ENCODE measurements at places on chromosomes 1 and 21.
A peak's percentile ranks its signal among the peaks of the same experiment; 100 is the strongest.

DNA sequence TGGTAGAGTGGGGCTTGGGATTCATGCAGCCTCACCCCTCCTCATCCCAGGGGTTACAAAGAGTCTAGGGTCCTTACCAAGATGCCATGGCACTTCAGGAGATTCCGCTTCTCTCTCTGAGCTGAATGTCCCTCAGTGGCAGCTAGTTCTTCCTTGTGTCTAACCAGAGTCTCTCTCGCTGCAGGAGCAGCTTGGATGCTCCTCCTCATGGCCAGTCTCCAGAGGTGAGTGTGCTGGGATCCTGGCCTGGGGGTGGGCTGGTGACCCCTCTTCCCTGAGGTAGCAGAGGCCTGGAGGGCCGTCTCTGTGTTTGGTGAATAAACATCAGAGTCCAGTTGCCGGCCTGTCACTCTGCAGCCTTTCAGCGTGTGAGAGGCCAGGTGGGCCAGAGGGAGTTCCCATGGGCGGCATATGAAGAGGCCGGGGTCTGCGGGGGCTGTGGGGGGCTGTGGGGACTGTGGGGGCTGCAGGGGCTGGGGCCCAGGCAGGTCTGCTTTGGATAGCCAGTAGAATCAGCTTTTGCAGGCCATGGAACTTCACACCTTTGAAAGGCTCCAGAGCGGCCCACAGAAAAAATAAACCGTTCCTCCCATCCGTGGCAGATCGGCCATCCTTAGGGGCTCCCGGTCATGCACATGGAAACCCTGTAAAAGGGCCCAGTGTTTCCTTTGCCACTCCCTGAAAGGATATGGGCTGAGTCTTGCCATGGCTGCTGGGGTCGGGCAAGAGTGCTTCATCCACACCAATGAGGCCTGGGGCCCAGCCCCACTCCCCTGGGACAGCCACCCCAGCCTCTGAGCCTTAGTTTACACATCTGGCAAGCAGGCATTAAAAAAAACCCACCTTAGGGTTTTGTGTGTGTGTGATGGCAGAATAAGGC lies 256.4 kb downstream of the FOXD2 start:
- DNase-seq = no peak

- DNase-seq = no peak
Measured at GRCh38 chr1:90782046-90782445, 64.9 kb upstream of the BARHL2 start.

- no peak for DNase-seq
Measured at GRCh38 chr1:93573940-93574469, 107.6 kb downstream of the BCAR3 start.

GRCh38 chr1:81446000-81446669 lies 354.6 kb upstream of the ADGRL2 start:
- no peak for DNase-seq

DNA sequence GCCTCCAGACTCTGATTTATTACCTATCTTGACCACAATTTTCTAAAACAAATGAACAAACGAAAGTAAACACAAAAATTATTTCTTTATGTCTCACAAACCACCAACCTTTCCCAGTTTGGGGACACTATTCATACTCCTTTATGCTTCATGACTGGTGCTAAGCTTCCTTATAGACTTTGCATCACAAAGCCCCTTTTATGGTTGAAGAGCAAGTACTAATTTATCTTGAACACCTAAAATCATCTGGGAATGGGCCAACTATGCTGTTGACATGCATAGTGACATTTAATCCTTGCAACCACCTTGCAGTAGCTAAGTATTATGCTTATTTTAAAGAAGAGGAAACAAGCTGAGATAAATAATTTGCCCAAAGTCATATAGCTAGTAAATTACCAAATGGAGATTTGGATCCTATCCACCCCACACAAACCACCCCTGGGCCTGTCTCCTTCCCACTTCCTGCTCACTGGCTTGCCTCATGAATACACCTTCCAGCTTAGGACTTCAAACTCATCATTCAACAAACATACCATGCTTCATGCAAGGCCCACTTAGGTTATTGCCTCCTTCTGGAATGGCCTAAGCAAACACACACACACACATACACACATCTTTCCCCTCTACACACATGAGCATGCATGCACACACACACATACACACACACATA lies 192.2 kb downstream of the PLPP3 start:
- DNase-seq = no peak

GRCh38 chr1:248618119-248618518 lies 16.8 kb downstream of the OR2T11 start:
- no peak for DNase-seq

DNA sequence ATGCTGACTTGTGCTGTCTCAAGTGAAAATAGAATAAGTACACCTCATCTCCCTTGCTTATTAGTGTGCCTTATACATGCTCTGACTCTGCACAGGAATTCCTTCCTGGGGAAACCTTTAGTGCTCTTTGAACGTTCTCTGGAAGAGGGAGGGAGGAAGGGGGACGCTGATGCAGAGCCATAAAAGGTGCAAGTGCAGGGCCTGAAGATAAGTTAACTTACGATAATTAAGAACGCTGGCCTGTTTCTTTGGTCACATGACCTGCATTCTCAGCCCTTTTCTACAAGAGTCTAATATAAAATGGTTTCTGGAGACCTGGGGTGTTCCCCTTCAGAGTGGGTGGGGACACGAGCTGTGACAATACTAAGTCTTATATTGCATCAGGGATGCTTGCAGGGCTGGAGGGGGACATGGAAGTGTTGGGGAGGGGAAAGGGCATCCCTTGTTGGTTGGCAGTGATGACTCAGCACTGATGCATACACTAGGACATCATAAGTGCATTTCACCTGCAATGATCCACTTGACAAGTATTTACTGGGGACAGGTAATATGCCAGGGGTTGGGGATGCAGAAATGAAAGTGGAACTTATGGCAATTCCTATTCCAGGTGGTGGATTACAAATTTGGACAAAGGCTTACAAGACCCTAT lies 26.3 kb upstream of the KIAA0040 start:
- DNase-seq = no peak

DNA sequence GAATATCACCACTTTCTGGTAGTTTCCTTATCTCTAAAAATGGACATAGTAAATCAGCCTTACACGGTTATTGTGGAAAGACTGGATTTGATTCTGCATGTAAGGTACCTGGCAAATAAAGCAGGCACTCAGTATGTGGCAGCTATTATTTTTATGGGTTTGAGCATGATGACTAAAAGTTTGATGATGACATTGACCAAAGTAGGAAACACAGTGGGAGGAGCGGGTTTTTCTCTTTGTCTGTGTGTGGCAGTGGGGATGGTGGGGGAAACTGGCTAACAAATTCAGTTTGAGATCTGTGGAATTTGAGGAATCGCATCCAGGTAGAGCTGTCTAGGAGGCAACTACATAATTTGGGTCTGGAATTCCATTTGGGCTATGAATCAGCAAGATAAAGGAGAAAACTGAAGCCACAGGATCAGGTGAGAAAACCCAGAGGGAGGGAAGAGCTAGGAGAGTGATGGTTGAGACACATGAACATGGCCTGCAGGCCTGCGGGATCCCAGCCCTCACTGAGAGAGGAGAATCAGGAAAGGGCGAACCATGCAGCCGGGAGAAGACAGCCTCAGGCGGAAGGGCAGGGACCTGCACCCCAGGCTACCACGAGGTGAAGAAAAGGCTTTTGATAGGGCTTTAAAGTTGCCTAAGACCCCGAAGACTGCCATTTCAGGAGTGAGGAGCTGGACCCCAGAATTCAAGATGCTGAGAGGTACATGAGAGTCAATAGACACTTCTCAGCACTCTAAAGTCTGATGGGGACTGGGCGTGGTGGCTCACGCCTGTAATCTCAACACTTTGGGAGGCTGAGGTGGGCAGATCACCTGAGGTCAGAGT lies 52.2 kb downstream of the MEF2D start:
- DNase-seq = no peak

DNA sequence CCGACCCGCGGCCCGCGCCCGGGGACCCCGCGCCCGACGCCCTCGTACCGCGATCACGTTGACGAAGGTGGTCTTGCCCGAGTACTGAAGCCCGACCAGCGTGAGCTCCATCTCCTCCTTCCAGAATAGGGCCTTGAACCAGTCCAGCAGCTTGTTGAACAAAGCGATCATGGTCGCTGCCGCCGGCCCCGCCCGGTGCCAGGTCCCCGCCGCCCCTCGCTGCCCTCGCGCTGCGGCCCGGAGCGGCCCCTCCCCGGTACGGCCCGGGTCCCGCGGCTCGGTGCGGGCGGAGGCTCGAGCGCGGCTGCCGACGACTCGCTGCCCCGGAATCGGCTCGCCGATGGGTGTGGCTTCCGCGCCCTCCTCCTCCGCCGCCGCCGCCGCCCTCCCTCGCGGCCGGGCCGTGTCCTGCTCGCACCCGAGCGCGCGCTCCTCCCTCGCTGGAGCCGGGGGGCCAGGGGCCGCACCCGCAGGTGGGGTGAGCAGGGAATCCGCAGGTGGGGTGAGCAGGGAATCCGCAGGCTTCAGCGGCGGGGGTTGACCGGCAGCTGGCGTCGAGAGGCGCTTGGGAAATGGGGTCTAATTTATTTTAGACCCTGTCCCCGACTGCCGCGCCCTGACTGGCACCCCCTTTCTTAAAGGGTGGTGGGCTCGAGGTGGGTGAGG lies at the start of gene ARL8A:
Gene ARL8A (minus strand): TSS at position 336 of the 666 bp plus-strand sequence. CDS start 165 bp downstream, at position 171.
- peak; percentile 67 for DNase-seq

GRCh38 chr1:64231654-64232053 lies 28.2 kb downstream of the UBE2U start:
- no peak for DNase-seq

DNA sequence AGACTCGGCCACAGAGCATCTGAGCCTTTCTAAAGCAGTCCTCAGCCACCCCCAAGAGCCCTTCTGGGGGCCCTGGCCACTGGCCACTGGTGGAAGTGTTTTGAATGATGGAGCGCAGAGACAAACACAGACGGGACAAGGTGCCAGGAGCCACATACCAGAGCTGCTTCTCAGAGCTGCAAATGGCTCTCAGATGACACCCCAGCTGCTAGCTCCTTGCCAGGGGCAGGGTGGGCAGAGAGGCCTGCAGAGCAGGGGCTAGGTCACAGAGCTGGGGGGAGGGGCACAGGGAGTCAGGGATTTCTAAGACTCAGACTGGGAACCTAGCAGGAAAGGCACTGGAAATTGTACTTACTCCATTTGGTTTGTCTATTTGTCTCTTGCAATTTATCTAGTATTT lies 30.4 kb downstream of the KCNN3 start:
- no peak for DNase-seq

GRCh38 chr1:209642816-209643215 lies 9.4 kb downstream of the LAMB3 start:
- no peak for DNase-seq

DNA sequence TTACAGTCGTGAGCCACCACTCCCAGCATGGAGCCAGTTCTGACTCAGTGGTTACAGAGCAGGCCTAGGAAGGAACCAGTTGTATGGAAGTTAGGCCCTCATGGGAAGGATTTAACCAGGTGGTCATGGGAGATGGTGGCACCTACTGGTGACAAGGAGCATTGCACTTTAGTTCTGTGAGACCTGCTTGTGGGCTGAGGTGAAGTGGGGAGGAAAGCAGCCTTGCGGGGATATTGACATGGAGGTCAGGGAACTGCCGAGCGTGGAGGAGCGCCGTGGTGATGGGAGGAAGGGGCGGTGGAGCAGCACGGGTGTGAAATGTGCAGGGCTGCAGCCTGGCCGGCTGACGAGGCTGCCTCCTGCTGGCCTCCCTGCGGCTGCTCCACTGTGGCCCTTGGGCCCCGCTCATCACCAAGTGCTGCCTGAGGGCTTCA lies 100.4 kb downstream of the GALNT2 start:
- peak; percentile 6 for DNase-seq

- DNase-seq = no peak
Measured at GRCh38 chr1:156933136-156933535, 12.7 kb downstream of the LRRC71 start.

DNA sequence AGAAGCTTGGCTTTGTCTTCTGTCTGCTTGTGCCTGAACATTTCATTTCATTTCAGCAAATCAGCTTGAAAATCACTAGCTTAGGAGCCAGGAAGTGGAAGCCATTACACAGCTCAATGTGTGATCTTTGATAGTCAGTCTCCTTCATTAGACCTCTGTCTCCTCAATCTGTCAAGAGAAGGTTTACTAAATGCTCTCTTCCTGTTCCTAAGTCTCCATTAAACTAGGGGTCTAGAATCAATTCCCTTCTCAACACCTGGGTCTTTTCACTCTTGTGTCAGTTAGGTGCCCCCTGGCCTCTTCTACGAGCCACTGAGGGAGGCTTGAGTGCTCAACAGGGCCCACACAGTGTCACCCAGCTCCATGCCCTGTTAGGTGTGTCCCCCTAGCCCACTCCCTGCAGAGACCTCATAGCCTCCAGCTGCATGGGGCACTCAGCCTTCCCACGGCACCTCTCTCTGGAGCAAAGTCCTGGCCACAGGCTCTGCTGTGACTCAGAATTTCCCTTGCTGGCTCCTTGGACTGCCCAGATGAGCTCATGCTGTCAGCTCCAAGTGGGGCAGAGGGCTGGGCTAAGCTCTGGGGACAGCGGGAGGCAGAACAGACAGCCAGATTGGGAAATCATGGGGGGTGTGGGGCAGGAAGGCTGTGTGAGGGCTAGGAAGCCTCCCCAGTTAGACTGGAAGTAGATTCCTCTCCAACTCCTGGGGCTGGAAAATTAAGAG lies 115.7 kb upstream of the IPO9 start:
- DNase-seq = no peak

- DNase-seq = no peak
Measured at GRCh38 chr1:41673806-41674205, 189.3 kb upstream of the EDN2 start.

DNA sequence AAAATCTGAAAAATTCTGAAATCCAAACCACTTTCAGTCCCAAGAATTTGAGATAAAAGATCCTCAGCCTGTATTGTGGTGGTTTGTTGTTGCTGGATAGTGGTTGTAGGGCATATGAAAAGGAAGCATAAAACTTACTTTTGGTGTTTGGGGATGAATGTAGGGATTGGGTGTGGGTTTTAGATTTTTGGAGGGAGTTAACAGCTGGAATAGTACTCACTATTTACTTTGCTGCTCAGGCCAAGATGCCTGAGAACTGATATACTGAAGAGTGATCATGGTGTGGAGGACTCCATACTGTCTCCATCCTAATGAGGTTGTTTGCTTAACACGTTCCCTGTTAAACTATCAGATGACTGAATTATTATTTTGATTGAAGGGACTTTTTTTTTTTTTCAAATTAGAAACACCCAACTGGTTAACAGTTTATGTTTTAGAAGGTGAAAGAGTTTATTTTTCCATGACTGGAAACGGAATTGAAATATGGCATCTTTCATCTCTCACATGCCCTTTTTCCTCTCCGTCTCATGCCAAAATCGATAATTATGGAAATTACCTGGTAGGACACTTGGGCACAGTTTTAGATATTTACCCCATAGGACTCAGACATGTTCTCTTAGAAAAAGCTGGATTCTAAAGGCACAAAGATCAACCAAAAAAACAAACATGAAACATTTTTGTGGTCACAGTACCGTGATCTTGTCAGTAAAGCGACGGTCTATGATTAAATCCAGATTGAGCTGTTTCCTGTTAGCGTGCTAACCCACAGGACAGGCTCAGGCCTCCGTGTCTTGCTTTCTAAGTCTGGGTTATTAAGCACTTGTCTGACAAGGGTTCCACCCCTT lies 37.3 kb downstream of the RGL1 start:
- peak; percentile 8 for DNase-seq

DNA sequence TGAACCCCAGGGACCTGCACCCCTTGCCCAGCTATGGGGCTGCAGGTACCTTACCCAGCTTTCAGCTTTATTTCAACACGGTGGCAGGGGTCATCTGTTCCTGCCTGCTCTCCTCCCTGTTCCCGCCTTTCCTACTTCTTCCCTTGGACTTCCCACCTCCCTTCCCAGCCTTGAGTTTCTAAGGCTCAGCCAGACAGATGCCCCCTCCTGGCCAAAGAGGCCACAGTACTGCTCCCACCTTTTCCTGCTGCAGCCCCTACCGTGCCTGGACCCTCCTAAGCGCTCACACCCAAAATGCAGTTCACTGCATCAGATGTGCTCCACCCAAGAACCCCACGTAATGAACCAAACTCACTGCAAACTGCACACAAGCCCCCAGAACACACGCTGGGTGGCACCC lies 7.7 kb downstream of the NOC2L start:
- no peak for DNase-seq

Data from activated T-cell treated with anti-CD3 and anti-CD28 coated beads for 48 hours (primary cell).